ENCODE measurements at places on chromosomes 16 and 17.

GRCh38 chr17:63989622-63990345, 8.4 kb upstream of the PRR29 start:
- no peak for DNase-seq

DNA sequence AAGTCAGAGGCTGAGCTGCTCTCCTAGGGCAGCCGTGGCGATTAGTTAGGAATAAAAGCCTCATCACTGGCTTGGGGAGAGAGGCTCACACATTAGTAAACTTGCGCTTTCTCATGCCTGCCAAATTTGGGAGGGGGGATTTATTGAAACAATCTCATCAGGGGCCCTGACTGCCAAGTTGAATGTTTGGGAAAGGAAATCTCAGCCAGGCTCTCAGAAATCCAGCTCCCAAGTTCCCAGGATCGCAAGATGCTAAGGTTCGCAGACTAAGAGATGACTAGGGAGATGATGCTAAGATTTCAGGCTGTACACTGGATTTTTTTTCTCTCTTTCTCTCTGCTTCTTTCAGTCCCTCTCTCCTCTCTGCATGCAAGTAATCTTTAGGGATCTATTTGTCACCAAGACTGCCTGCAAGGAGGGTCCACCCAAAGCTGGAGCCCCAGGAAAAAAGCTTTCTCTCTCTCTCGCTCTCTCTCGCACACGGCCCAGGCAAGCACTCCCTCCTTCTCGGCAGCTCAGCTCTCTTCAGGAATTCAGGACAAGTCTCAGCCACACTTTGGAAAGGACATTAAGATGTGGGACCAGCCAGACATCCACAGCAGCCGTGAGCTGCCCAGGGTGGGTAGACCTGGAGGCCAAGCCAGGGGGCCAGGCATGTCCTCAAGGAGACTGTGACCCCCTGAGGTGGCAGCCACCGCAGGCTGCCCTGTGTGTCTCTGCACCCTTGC, 1.4 kb downstream of the GPR139 start:
- no peak for DNase-seq

GRCh38 chr16:14172200-14172809, 101.2 kb downstream of the MRTFB start:
- no peak for DNase-seq

- no peak for DNase-seq
Observed at GRCh38 chr17:8133399-8133798, 9.5 kb upstream of the HES7 start.

DNA sequence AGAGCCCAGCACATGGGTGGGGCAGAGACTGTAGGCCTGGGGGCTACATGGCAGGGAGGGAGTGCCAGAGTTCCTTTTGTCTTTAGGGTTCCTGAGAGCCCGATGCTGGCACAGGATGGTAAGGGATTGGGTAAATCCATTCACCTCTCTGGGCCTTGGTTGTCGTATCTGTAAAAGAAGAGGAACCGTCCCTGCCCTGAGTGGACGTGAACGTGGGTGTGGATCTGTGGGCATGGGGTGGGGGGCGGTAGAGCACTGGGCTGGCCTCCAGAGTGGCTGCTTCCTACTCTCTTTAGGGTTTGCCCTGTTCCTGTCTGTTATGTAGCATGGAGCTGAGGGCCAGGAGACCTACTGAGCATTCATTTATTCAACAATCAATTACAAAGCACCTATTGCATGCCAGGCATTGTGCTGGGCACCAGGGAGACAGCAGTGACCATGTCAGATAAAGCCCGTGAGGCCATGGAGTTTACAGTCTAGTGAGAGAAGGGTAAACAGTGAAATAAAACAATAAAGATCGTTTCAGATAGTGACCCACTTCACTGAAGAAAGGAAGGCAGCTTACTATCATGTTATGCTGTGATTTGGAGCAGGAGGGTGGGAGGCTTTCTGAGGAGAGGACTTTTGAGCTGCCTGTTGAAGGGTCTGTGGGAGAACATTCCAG, 13.1 kb upstream of the TCAP start:
- no peak for DNase-seq

DNA sequence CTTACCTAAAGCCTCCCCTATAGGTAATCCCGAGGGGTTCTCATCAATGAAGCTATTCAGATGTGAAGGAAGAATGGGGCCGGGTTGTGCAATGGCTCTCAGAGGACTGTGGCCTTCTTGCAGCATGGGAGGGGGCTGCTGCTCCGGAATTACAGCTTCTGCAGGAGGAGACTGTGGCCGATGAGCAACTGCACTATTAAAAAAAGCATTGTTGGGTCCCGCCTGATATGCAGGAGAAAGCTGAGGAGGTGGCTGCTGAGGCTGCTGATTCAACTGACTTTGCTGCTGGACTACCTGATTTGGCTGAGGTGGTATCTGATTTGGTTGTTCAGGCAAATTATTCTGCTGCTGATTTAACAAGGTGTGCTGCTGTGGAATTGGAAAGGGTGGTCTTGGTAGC, 64.8 kb downstream of the CACNG1 start:
- DNase-seq: no peak

GRCh38 chr16:70665113-70665694, 18.8 kb downstream of the IL34 start:
- DNase-seq: no peak

DNA sequence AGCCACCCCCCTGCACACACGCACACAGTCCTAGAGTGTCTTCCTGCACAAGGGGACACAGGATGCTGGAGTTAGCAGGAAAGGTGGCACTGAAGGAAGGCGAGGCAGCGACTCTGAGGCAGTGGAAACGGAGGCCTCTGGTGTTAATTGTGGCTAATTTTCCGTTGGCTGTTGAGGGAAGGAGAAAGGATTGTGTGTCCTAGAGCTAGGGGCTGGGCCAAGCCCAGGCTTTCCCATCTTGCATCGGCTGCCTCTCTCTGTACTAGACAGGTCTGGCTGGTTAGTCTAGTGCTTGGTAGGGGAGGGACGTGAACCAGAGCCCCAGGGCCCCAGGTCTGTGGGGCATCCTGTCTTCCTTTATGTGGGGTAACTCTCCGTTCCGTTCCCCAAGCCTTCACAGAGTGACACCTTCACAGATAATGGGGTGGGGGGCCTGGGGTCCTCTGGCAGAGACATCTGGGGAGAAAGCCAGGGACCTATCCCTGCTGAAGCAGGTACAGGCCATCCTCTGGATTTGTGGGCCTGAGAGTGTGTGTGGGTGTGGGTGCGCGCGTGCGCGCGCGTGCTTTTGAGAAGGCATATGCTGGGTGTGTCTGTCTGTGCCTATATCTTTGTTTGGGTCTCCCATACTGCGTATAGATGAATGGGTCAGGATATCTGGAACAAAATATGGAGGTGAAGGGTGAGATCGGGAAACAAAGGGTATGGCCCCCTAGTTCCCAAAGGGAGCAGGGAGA, at the start of gene CHD3:
Gene CHD3 (plus strand): TSS at position 606 of the 737 bp plus-strand sequence. CDS start 212 bp downstream, outside the sequence.
- no peak for DNase-seq

- no peak for DNase-seq
Observed at GRCh38 chr16:83105279-83106077, 478.7 kb downstream of the CDH13 start.

DNA sequence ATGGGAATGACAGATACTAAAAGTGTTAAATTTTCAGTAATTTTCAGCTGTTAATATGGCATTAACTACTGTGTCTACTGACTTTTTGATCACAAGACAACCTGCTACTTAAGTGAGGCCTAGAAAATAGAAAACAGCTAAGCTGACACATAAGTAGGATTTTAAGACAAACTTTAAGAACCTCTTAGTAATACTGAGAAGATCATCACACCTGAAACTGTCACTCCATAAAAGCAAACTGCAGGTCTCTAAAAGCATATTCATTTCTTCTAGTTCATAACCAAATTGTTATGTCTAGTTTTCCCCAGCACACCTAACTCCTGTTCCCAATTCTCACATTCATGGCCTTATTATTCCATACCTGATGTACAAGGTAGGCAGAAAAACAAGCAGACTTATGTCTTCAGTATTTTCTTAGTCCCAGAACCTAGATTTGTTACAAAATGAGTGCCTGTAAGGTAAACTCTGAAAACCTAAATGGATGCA, 8.0 kb downstream of the SRSF1 start:
- no peak for DNase-seq

DNA sequence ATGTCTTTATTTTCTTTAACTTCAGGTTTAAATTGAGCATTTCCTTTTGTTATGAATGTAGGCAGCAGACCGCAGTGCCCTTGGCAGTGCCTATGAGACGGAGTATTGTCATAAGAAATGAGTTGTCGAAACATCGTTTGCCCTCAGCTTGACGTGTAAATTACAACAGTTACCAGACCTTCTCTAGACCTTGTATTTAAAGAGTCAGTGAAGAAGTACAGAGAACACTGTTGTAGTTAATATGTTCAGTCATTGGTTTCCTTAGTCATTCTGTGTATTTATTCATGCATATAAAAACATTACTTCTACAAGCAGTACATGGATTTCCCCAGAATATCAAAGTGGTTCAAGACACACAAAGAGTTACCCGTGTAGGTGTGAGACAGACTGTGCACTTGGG, 19.0 kb downstream of the IRF8 start:
- DNase-seq: no peak

- DNase-seq: no peak
Observed at GRCh38 chr16:55502801-55503366, 6.0 kb upstream of the LPCAT2 start.

DNA sequence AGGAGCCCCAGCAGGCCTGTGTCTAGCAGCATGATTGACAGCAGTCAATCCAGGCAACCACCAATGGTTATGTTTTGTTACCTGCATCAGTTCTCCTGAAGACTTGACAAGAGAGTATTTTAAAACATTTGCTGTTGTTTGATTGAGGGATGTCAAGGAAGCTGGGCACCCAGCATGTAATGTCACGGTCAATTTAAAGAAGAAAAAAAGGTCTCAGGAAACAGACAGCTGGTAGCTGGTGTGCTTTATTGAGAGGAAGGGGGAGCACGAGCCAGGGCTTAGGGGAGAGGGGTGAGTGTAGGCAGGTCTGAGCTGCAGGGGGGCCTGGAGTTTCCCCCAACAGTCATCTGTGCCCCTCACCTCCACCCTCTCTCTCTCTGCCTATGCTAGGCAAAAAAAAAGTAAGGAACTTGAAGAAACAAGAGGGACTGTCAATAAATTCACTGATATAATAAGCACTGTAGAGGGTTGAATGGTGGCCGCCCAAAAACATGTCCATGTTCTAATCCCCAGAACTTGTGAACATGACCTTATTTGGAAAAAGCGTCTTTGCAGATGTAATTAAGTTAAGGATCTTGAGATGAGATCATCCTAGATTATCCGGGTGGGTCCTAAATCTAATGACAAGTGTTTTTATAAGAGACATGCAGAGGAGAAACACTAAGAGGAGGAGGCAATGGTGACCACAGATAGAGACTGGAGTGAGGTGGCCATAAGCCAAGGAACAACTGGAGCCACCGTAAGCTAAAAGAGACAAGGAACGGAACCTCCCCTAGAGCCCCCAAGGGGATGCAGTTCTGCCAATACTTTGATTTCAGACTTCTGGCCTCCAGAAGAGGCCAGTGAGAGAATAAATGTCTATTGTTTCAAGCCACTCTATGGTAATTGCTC, 14.5 kb downstream of the TSPOAP1 start:
- no peak for DNase-seq

DNA sequence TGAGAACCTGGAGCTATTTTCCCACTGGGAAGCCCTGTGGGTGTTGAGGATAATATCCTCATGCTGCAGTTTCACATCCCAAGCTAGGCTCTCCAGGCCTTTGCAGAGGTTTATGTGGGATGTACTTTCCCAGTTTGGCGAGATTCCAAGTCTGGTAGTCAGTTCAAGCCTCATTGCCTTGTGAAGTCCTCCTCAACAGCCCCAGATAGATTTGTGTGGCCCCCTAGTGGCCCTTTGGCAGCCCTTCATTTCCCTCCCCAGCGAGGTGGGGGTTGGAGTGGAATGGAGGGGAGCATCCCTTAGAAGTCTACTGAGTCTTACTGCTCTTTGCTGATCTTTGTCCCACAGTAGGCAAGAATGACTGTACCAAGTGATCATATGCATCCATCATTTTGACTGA, 137.9 kb downstream of the CDH11 start:
- DNase-seq: no peak

GRCh38 chr17:8806253-8806925, 7.2 kb upstream of the MFSD6L start:
- no peak for DNase-seq

DNA sequence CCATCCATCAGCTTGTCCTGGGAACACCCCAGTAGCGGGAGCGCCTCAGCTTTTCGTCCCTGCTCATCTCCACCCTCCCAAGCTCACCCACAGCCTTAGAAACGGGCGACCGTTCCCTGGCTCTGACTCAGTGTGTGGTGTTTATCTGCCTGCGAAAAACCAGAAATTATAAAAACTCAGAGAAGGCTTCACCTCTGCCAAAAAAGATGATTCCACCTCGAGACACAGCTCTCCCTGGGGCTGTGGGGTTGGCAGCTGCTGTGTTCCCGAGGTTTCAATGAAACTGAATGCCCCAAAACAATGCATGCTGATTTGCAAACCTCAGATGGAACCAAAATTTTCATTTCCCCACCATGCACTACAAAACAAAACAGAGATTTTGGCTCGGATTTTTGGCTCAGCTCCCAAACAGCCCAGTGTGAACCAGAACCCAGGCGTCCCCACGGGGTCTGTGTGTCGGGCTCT, 62.4 kb upstream of the MED9 start:
- no peak for DNase-seq

GRCh38 chr16:12508054-12508453, 295.6 kb downstream of the CPPED1 start:
- DNase-seq: no peak

DNA sequence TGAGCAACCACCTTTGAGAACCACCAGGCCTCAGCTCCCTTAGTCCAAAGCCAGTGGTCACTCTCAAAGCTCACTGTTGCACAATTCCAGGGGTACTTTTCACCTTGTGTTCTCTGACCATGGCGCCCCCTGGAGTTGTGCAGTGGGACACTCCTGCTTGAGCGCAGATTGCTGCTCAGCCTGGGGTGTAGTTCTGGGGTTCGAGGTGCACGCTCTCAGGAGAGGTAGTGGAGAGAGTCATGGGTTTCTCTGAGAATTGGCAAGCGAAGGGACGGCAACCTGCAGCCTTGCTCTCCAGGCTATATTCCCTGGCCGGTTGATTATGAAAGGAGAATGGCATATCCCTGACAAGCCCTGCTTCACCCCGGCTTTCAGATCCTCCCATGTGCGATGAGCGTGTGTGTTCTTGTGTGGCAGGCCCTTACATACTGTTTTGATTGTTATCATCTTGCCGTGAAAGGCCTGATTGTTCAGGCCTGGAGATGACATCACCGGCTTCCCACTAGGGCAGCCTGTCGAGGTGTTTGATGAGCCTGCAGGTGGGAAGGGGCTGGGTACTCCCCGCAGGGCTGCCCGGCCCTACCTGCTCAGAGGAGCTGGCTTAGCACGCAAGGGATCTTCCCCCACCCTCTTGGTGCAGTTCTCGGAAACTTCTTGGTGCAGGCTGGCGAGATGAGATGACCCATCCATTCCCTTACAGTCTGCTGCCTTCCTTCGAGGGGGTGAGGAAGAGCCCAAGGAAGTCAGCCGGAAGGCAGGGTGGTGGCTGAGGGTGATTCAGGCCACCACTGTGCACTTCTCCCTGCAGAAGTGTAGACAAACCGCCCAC, 431.2 kb downstream of the SLC39A11 start:
- no peak for DNase-seq

DNA sequence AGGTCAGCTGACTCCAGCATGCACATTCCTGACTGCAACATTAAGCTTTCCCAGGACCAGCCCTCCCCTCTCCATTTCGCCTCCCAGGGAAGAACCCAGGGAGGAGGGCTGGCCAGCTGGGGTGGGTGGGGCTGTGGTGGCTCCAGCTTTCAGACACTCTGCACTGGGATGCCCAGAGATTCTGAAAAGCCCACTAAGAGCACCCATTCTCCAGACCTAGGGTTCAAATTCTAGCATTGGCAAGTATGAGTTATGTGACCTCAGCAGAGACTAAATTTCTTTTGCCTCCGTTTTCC, 7.8 kb downstream of the DLX3 start:
- no peak for DNase-seq

- no peak for DNase-seq
Observed at GRCh38 chr17:73058022-73058421, 34.5 kb downstream of the SLC39A11 start.
